ENCODE measurements at places on chromosomes 3 and 15.

DNA sequence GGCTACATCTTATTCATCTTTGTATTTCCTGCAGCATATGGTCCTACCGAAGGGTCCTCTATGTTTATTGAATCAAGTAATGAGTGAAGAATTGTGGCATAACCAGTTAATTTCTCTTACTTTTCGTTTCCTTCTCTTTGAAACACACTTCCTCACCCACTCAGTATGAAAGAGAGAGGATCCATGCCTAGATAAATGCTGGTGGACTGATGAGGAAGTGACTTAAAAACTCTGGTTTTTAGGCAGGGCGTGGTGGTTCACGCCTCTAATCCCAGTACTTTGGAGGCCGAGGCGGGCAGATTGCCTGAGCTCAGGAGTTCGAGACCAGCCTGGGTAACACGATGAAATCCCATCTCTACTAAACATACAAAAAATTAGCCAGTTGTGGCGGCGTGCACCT lies 2.2 kb upstream of the MB21D2 start:
- no peak for DNase-seq

GRCh38 chr15:66153549-66154415 lies 99.8 kb downstream of the MEGF11 start:
- peak; percentile 71 for DNase-seq

DNA sequence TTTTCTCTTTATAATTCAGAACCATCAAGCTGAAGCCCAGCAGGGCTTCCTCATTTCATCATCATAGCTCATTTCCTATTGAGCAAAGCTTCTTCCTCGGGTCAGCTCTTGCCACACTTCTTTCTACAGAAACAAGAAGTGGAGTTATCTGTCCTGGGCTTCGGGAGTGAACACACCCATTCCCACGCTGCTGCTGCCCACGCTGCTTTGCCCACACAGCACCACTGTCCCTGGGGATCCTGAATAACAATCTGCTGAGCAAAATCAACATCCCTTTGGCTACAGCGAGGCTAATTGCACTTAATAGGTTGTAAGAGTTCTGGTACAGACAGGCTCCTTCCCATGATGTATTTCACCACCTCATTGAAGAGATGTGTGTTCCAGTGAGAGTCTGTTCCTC lies 23.7 kb downstream of the CEP19 start:
- DNase-seq, result no peak

- no peak for DNase-seq
Observed at GRCh38 chr3:184688251-184688881, 23.5 kb downstream of the MAGEF1 start.

DNA sequence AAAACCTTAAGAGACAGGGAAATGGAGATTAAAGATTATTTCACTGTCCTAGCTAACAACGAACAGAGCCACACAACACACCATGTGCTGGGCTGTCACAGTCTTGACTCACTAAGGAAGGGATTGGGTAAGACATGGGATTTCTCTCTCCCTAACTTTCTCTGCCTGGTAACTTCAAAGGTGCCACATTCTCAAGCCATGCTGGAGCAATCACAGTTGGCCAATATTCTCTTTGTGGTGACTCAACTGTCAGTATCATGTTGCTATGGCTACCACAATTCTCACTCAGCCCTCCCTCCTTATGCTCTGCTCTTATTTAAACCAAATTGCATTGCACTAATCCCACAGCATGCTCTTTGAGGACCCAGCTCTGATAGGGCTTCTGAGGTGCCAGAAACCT lies 74.0 kb downstream of the OXNAD1 start:
- no peak for DNase-seq

GRCh38 chr3:143278721-143279120 lies 159.2 kb downstream of the CHST2 start:
- no peak for DNase-seq

- DNase-seq, result peak; percentile 70
Observed at GRCh38 chr15:74291101-74292071, 55.3 kb downstream of the CCDC33 start.

DNA sequence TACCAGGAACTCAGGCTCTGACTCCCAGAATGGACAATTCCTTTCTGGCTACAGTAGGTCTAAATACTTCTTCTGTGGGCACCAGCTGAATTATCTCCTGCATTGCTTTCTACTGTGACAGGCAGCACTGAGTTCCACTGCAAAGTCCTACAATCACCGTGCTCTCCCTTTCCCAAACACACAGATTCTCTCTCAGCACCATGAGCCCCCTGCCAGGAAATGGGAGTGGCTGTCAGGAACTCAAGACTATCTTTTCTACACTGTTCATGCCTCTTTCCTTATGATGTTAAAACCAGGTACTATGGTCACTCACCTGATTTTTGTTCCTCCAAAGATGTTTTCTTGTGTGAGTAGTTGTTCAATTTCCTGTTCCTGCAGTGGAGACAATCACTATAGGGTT lies 383.4 kb downstream of the EPHA6 start:
- no peak for DNase-seq

- no peak for DNase-seq
Observed at GRCh38 chr3:58218904-58219303, 8.1 kb upstream of the DNASE1L3 start.

GRCh38 chr3:68067314-68067713 lies 412.9 kb upstream of the SUCLG2 start:
- DNase-seq, result no peak

GRCh38 chr15:42068601-42069000 lies 25.8 kb downstream of the PLA2G4D start:
- DNase-seq, result no peak

- DNase-seq, result no peak
Observed at GRCh38 chr15:94287794-94288246, 56.5 kb downstream of the MCTP2 start.

- DNase-seq, result no peak
Observed at GRCh38 chr3:89367166-89367565, 259.7 kb downstream of the EPHA3 start.

GRCh38 chr3:160616311-160616710 lies 50.9 kb upstream of the KPNA4 start:
- no peak for DNase-seq

DNA sequence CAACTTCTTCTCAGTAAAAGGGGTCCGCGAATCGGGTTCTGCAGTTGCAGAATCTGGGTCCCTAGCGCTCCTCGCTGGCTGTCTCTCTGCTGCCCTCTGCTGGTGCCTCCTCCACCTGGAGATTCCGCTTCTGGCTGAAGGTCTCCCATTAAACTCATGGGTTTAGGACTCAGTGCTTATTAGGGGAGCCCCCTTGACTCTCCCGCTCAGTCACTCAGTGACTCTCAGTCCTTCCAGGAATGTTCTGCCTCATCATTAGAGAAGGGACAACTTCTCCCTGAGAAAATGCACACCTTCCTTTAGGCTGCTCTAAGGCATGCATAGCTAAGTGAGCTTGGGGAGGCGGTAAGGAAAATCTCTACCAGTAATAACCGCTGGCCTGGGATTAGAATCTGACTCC lies 7.1 kb downstream of the CPN2 start:
- DNase-seq, result peak; percentile 66
